ENCODE measurements at places on chromosomes 16 and 17. TPM values are rescaled to one million over a fixed set of nuclear protein-coding genes. Genes with fewer than 3 reads are reported as not detected.

Gene NEK8
- 4.1 TPM for total RNA-seq

Gene ZSCAN10
- not detected for total RNA-seq

Gene MYH3
- total RNA-seq: 0.48 TPM

Gene SPIRE2
- 2.4 TPM for total RNA-seq

Gene BIRC5
- total RNA-seq: 4.8 TPM

Gene IKZF3
- total RNA-seq: not detected

Gene SYCE1L
- 2.2 TPM for total RNA-seq

Gene CCL4L2
- 0.48 TPM for total RNA-seq

Gene TERB1
- total RNA-seq: 0.21 TPM

Gene KRT39
- total RNA-seq: not detected

Gene PHKB
- 36.0 TPM for total RNA-seq

Gene CDR2L
- total RNA-seq: 23.4 TPM

Gene CDRT15
- not detected for total RNA-seq

Gene CMC2
- total RNA-seq: 48.2 TPM

Gene CCDC57
- 13.9 TPM for total RNA-seq

Gene MSLN
- total RNA-seq: 9.0 TPM

Gene TBC1D3G
- not detected for total RNA-seq

Gene CDH1
- total RNA-seq: 251 TPM

Gene ZG16
- total RNA-seq: not detected

Gene KCNH6
- not detected for total RNA-seq

Gene TBC1D3E
- not detected for total RNA-seq

Gene CHRNE
- total RNA-seq: 0.64 TPM

Gene HOXB7
- 1.4 TPM for total RNA-seq

Gene MXRA7
- 164 TPM for total RNA-seq
